ENCODE measurements at places on chromosomes 13 and 19. TPM values are rescaled to one million over a fixed set of nuclear protein-coding genes. Genes with fewer than 3 reads are reported as not detected.

The CRX gene
- not detected for total RNA-seq

The ARRDC5 gene
- not detected for total RNA-seq

The ZNF615 gene
- total RNA-seq: 3.2 TPM

The ATP7B gene
- 2.6 TPM for total RNA-seq

The DCT gene
- total RNA-seq: not detected

The GIPR gene
- 2.8 TPM for total RNA-seq

The CERS1 gene
- 5.6 TPM for total RNA-seq

Data from A549 treated with Hydrocortisone at 1 μM for 4 hours (cell line).